ENCODE measurements at places on chromosomes 13 and 19.

- no peak for DNase-seq
Measured at GRCh38 chr13:91902291-91902690, 503.9 kb downstream of the GPC5 start.

GRCh38 chr19:36115453-36116343, at the start of gene TBCB:
TSS of gene TBCB (plus strand) at chr19:36115468. CDS start at chr19:36115561, 93 bp downstream.
- no peak for DNase-seq

- DNase-seq: no peak
Measured at GRCh38 chr19:49441210-49441959, at the start of gene SLC17A7. TSS of gene SLC17A7 (minus strand) at chr19:49441527. CDS start at chr19:49441379, 148 bp downstream.

DNA sequence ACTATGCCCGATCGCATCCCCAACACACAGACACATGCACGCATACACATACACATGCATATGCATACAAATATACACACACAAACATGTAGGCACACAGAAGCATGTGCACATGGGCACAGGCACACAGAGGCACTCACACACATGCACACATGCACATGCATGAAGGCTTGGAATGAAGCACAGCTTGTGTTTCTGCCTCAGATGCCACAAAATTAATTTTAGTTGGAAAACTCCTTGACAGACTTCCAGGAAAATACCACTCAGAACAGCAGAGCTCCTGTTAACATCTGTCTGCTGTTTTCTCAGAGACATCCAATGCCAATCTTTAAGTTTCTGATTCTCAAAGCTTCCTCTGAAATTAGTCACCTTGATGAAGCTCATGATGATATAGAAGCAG, 532.7 kb downstream of the RFC3 start:
- no peak for DNase-seq

GRCh38 chr13:37403776-37404527, 194.6 kb downstream of the POSTN start:
- no peak for DNase-seq

GRCh38 chr13:98452851-98453843, 123.8 kb downstream of the STK24 start:
- DNase-seq: no peak

- DNase-seq: no peak
Measured at GRCh38 chr19:9407827-9408226, 27.5 kb downstream of the ZNF266 start.
